Cardiac muscle cell (in vitro differentiated cells and primary cell): ENCODE measurements at places on chromosomes 6 and 20. TPM values are rescaled to one million over a fixed set of nuclear protein-coding genes. Genes with fewer than 3 reads are reported as not detected.

GRCh38 chr6:20927130-20927860 is 393.0 kb downstream of the CDKAL1 start:
- H3K4me3 ChIP-seq = no peak overlapping the region
- H3K4me1 ChIP-seq = no peaks in the 10 kb centered on the region
- H3K36me3 ChIP-seq = no peaks in the 10 kb centered on the region
- DNase-seq = no peak
- no peaks in the 10 kb centered on the region for H3K27me3 ChIP-seq

GRCh38 chr20:43305749-43306148 is 116.0 kb upstream of the PTPRT start:
- H3K36me3 ChIP-seq = no peaks in the 10 kb centered on the region
- no peaks in the 10 kb centered on the region for H3K27me3 ChIP-seq
- H3K4me1 ChIP-seq = no peaks in the 10 kb centered on the region
- no peak overlapping the region for H3K27ac ChIP-seq
- no peak overlapping the region for H3K4me3 ChIP-seq

- H3K4me1 ChIP-seq = no peaks in the 10 kb centered on the region
- H3K4me3 ChIP-seq = no peak overlapping the region
- no peaks in the 10 kb centered on the region for H3K27me3 ChIP-seq
- no peaks in the 10 kb centered on the region for H3K36me3 ChIP-seq
- DNase-seq = peak; percentile 88
- no peak overlapping the region for H3K27ac ChIP-seq
Measured at GRCh38 chr6:136586295-136586694, 36.1 kb upstream of the MAP7 start.

- DNase-seq = no peak
- H3K27ac ChIP-seq = no peak overlapping the region
- no peaks in the 10 kb centered on the region for H3K27me3 ChIP-seq
- H3K36me3 ChIP-seq = no peaks in the 10 kb centered on the region
Measured at GRCh38 chr20:55386686-55387085, 618.6 kb downstream of the CBLN4 start.

DNA sequence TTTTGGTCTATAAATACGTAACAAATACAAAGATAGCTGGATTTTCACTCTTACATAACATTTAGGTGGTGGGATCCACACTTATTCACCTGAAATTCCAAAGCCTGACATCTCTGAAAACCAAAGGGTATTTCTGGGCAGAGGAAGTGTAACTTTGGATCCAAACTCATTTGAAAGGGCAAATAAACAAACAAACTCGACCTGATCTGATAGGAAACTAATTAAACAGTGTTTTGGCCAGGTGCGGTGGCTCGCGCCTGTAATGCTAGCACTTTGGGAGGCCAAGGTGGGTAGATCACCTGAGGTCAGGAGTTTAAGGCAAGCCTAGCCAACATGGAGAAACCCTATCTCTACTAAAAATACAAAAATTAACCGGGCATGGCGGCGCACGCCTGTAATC is 128.9 kb downstream of the ZMYND8 start:
- no peak for DNase-seq
- H3K36me3 ChIP-seq = peaks cover 43% of the 10 kb centered on the region
- no peaks in the 10 kb centered on the region for H3K27me3 ChIP-seq
- no peak overlapping the region for H3K4me3 ChIP-seq

CTSZ gene
- 60.6 and 71.3 TPM in 2 replicates for total RNA-seq

KCNG1 gene
- 72.0 and 129 TPM in 2 replicates for total RNA-seq

OR2H2 gene
- total RNA-seq = not detected in 2 replicates

SH3BGRL2 gene
- total RNA-seq = 35.0 and 36.1 TPM in 2 replicates

TOX2 gene
- 0.09 TPM in 1 of 2 replicates, not detected in the other for total RNA-seq

RFX6 gene
- total RNA-seq = not detected in 2 replicates
